OCI-LY7 (cell line): ENCODE measurements at places on chromosomes 7 and 10. TPM values are rescaled to one million over a fixed set of nuclear protein-coding genes. Genes with fewer than 3 reads are reported as not detected.

Gene HOXA13
- 0.18 and 0.32 TPM in 2 replicates for total RNA-seq

Gene TRPV6
- not detected in 2 replicates for total RNA-seq

Gene ASZ1
- total RNA-seq: not detected in 2 replicates

DNA sequence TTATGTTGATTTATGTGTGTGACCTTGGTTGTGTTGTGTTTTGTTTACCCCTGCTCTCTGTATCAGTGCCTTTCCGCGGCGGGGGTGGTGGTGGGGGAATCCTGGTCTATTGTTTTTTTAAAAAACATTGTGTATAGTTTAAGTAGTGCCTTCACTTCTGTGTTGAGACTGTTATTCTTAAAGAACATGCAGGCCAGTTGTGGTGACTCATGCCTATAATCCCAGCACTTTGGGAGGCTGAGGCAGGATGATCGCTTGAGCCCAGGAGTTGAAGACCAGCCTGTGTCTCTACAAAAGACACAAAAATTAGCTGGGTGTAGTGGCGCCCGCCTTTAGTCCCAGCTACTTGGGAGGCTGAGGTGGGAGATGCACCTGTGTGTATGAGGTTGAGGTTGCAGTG, 429.0 kb upstream of the LRGUK start:
- no peak for DNase-seq

DNA sequence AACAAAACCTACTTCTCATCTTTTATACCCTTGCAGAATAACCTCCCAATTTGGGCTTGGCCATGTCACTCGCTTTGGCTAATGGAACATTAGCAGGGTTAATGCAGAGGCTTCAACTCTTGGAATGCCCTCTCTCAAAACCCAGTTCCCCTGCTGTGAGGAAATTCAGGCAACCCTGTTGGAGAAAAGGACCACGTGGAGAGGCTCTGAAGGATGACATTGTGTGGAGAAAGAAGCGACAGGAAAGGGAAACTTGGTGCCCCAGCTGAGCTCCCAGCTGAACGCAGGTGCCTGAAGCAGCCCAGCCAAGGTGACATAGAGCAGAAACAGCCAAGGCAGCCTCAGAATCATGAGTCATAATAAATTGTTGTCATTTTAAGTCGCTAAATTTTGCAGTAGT, 214.2 kb upstream of the GHITM start:
- DNase-seq: no peak

DNA sequence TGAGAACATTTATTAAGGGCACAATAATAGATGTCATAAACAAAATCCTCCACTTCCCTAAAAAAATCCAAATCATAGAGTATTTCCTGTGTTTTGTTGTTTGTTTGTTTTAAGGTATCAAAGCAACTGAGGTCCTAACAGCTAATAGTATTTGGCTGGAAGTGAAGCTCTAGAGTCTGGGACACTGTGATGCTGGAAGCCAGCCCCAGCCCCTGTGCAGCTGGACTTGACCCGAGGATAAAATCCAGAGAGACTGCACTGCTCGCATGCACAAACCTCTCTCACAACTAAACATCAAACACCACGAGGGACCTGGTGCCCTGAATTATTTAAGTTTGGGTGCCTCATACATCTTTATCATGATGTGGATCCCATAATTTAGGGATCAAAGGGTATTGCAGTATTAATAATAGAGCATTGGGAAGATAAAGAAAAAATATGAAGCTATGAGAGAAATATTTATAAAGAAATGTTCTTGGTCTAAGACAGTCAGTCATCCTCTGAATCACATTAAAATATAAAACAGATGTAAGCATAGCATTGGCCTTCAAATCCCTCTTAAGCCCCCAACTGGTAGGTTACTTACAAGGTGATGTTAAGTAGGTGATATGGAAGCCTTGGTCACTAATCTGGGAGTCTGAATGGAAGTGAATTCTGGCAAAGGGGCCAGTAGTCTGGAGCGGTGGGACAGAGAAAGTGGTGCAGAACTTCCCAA, 44.4 kb downstream of the CUBN start:
- no peak for DNase-seq

DNA sequence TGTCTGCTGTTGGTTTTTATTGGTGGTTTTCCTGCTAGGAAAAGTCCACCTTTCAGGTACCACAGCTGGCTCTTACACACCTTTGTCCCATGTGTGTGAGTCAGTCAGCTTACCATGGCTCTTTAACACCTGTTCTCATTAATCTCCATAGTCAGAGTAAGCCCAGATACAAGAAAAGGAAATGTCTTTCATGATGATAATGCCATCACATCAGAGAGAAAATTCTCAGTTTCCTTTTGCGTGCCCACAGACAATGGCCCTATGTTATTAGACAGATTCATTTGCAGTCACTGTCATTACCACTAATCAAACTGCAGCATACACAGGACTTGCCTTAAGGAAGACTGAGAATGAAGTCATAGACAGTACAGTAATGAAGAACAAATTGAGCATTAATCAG, 1583.6 kb upstream of the LRRTM3 start:
- DNase-seq: no peak

- no peak for DNase-seq
These were observed 58.0 kb downstream of the AHCYL2 start for GRCh38 chr7:129282865-129283264.

DNA sequence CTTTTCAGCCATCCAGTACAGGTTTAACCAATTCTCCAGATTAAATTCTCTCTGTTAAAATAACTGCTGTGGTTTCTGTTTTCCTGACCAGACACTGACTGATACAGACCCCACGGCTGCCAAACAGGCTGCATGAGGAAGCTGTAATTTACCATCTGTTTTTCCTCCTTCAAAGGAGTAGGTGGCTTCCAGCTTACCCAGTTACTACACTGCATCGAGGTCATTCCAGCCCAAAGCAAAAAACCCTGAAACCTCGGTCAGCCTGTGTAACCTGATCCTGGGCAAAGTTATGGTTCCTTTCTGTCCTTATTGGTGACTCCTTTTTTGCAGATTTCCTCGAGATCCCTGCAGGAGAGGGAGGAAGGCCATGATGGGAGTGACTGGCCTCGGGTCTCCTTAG, 27.9 kb upstream of the LOXL4 start:
- DNase-seq: no peak
